ENCODE measurements at places on chromosomes 5 and 9. TPM values are rescaled to one million over a fixed set of nuclear protein-coding genes. Genes with fewer than 3 reads are reported as not detected.

The SEMA4D gene
- 0.67 TPM for polyA plus RNA-seq

The LECT2 gene
- polyA plus RNA-seq, result not detected

DNA sequence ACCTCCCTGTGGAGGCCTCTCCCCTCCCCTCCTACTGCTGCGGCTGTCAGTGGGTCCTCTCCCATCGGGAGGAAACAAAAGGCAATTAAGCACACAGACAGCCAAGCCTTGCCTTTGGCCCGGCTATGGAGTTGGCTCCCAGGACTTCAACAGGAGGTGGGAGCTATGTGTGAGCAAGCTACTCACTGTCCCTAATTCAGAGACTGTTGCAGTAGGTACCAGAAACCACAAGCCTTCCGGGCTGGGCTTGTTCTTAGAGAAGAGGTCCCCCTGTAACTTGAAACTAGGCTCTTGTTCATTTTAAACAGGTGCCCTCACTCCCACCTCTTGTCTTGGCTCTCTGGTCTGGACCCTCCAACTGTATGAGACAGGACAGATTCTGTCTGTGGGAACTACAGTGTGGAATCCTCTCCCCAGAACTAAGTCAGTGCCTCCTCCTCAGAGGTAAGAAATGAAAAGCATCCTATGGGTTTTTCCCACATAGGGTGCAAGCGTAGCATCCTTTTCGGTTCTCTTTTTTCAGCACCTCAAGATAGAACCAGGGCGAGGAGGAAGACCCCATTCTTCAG is 561.1 kb downstream of the EBF1 start:
- H3K4me3 ChIP-seq, result no peak overlapping the region
- H3K36me3 ChIP-seq, result no peaks in the 10 kb centered on the region
- H3K27me3 ChIP-seq, result no peaks in the 10 kb centered on the region
- H3K27ac ChIP-seq, result no peak overlapping the region
- no peak for DNase-seq

DNA sequence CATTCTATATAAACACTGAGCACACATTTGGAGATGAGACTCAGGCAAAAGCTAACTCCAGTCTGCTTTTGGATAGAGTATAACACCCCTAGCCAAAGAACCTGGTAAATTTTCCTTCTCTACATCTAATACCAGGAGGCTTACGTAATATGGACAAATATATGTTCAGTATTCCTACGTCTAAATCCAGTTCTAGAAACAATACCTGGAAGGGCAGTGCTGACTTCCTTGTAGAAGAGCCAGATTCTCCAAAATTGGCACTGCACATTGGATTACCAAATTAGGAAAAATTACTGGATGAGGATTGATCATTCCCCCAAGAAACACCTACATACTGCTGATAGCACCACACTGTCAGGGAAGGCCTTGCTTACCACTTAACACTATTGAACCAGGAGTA is 247.4 kb downstream of the SAXO1 start:
- H3K36me3 ChIP-seq, result no peaks in the 10 kb centered on the region
- H3K27me3 ChIP-seq, result no peaks in the 10 kb centered on the region
- no peak overlapping the region for H3K27ac ChIP-seq
- peaks cover 5% of the 10 kb centered on the region for H3K4me1 ChIP-seq

DNA sequence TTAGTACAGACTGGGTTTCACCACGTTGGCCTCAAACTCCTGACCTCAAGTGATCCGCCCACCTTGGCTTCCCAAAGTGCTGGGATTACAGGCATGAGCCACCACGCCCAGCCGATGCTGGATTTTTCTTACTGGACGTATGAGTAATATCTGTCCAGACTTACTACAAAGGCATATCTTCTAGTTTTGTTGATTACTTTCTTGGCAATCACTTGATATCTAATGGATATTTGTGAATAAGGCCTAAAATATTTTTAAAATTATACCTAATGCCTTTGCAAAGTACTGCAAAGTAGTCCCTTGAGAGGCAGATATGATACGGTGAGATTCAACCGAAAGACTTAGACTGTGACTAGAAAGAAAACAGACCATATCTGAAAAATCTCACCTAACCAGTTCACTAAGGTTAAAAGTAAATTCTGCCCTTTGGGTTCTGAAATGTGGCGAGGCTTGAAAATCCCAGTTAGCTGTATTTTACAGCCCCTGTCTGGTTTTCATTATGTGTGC is 152.1 kb downstream of the GNAQ start:
- DNase-seq, result peak; percentile 69
- no peaks in the 10 kb centered on the region for H3K36me3 ChIP-seq
- no peak overlapping the region for H3K4me3 ChIP-seq
- peak overlapping the region; percentile 40 for H3K27ac ChIP-seq
- no peaks in the 10 kb centered on the region for H3K27me3 ChIP-seq
- peaks cover 11% of the 10 kb centered on the region for H3K4me1 ChIP-seq

Data from small intestine (tissue), 16 donors.